ENCODE measurements at places on chromosomes 2 and 18.

GRCh38 chr18:59768409-59768808 is 71.2 kb upstream of the CCBE1 start:
- no peak for DNase-seq

DNA sequence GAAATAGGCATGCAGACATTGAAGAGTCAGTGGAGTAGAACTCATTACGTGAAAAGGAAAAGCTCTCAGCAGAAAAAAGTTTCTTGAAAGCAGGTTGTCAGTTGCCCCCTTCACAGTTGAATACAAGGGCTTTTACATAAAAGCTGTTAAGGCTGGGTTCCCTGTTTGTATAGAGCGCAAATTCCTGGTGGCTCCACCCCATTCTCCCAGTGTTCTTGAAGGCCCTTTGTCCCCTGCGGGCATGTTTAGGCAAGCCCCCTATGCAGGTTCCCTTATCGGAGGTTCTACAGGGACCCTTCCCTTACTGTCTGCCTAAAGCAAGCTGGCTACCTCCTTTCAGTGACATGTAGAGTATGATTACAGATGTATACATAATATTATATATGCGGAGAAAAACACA is 497.2 kb upstream of the SYT4 start:
- no peak for DNase-seq

DNA sequence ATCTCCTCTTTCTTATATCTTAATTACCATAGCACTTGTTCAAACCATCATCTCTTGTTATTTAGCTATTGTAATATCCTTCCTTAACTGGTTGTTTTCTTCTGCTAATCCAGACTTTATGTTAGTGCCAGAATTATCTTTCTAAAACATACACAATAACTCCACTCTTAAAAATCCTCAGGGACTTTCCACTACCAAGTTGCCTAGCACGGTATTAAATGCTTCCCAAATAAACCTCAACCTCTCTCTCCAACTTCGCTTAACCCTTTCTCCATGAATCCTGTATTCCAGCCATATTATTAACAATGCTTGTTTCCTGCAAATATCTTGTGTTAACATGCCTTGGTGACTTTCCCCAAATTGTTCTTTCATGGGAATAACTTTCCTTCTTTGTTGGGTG is 84.5 kb downstream of the FAM228A start:
- DNase-seq: no peak

GRCh38 chr18:49656073-49656692 is 94.3 kb downstream of the LIPG start:
- peak; percentile 33 for DNase-seq

All from kidney glomerular epithelial cell (primary cell).